ENCODE measurements at places on chromosomes 6 and 20.

DNA sequence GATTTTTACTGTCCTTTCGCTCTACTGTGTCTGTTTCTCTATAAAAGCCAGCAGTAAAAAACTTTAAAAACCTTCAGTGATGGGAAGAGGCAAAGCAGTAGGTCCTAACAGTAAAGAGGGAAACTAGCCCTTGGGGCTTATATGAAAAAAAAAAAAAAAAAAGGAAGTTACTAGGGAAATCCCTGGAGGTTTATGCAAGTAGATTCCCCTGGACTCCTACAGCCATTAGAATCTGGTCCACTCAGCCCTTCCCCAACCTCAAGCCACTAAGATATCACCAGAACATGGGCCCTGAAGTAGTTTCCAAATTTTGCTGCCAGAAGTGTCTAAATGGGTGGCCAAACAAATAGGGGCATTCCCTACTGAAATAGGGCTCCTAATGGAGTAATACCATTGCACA, 70.5 kb upstream of the HINT3 start:
- DNase-seq = no peak

GRCh38 chr6:134607411-134607810, 289.5 kb upstream of the SGK1 start:
- DNase-seq = no peak

DNA sequence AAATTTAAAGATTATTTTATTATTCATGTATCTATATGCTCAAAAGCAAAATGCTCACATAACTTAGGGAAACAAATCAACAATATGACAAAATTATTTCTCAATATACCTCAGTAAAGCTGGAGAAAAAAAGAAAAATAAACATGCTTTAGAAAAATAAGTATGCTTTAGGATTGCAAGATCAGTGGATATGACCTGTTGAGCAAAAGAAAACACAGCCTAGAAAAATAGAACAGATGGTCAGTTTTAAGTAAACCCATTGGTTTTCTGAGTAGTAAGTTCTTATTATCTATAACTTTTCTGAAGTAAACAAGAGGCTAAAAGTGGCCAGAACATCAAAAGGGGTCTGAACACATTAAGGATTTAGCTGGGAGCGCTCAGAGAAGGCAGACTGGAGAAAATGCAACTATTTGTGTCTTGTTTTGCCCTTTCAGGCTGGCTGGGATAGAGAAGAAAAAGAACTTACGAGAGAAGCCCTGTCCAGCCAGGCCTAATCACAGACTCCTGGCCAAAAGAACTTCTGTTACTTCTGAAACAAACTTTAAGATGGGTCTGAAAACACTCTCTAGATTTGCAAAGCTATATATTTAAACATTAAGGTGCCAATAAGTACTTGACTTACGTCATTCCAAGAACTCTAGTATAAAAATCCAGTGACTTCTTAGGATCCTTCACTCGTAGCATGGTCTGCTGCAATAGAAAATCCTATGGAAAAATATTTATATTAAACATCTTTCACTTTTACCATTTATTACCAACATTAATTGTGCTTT, 16.5 kb downstream of the GLO1 start:
- no peak for DNase-seq

GRCh38 chr6:82160255-82160990, 87.1 kb downstream of the IBTK start:
- no peak for DNase-seq

DNA sequence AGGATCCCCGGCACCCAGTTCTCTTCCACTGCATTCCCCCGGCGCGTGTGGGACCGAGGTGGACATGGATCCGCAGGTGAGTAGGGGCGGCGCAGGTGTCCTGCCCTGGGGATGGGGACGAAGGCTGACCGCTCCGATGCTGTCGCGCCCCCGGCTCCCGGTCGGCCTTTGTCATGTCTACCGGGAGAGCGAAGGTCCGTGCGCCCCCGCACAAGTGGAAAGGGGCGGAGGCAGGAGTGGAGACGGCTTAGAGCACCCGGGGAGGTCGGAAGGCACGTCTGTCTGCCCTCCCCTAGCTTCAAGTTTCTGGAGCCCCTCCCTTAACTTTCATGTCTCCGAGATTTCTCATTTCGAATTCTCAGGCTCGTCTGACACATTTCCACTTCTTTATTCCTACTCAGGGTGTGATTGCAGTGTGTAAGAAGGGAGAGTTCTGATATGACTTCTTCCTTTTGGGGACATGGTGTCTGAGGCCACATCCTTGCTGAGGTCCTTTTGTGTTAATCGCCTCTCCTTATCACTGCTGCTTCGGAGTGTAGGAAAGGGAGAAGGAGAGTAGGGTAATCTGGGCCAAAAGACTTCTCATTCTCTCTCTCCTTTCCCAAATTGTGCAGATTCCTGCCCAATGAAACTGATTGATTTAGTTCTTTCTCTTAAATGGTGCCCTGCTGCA, 435 bp downstream of the KIFC1 start:
- no peak for DNase-seq

- DNase-seq = peak; percentile 26
Measured at GRCh38 chr6:13807696-13808095, 6.7 kb downstream of the MCUR1 start.

GRCh38 chr6:88165844-88166492, at the start of gene CNR1:
CNR1 (minus strand) TSS chr6:88166347; CDS start chr6:88145274, 21,073 bp downstream.
- DNase-seq = no peak

- no peak for DNase-seq
Measured at GRCh38 chr6:149286905-149287304, 30.6 kb upstream of the TAB2 start.

GRCh38 chr20:64068386-64069208, 5.6 kb downstream of the TCEA2 start:
- DNase-seq = peak; percentile 79

DNA sequence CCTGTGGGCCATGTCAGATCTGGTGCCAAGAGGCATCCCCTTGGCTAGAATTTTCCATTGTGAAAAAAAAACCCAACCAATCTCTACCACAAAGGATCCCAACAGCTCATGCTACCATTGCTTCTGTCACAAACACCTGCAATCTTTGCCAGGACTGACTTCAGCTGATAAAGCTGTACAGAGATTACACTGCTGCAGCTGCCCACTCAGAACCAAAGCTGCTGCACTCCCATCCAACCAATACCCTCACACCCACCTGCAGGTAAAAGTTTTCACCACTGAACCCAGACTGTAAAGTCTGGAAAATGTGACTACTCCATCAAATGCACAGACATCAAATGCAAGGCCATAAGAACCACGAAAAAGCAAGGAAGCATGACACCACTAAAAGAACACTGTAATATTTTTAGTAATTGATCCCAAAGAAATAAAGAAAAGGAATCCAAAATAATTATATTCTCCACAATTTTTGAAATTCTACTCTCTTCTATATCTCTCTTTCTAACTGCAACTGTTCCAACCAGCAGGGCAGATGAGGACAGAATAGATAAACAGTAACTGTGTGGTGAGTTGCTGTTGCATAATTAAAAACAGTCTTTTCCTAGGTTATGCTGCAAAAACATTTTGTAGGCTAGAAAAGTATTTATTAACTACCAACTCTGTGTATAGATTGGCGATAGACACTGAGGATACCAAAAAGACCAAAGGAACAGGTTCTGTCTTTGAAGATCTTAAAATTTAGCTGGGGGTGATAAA, 128.0 kb upstream of the MCHR2 start:
- DNase-seq = no peak

DNA sequence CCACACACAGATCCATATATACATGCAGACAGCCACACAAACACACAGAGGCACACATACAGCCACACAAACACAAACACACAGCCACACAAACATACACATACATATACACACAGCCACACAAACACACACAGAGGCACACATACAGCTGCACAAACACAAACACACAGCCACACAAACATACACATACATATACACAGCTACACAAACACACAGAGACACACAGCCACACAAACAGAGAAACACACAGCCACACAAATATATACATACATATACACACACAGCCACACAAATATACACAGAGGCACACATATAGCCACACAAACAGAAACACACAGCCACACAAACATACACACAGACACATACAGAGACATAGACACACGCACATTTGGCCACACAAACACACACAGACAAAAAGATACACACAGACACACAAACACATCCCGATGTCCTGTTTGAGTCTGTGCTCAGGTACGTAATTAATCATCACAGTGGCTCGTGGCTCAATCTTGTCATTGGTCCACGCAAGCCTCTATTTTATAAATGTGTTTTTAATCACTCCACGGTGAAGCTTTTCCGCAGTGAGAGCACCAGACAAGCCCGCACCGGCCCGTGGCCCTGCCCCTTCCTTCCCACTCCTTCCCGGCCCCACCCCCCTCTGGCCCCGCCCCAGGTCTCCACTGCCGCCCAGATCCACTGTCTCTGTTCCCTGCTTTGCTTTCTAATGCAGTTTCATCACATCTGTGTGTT, 135.3 kb downstream of the CDH4 start:
- DNase-seq = no peak

Measured in common myeloid progenitor, CD34-positive (primary cell).